ENCODE measurements at places on chromosomes 4 and X. TPM values are rescaled to one million over a fixed set of nuclear protein-coding genes. Genes with fewer than 3 reads are reported as not detected.

DNA sequence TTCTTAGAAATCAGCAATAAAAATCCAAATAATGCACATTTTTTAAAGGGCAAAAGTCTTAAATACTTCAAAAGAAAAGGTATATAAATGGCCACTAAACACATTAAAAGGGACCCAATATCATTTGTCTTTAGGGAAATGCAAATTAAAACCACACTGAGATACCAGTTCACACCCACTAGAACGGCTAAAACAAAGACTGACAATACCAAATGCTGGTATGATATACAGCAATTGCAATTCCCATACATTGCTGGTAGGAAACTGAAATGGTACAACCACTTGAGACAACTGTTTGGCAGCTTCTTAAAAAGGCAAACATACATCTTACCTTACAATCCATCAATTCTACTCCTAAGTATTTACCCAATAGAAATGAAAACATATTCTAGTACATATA, 33.7 kb downstream of the CAMK2D start:
- DNase-seq = no peak

DNA sequence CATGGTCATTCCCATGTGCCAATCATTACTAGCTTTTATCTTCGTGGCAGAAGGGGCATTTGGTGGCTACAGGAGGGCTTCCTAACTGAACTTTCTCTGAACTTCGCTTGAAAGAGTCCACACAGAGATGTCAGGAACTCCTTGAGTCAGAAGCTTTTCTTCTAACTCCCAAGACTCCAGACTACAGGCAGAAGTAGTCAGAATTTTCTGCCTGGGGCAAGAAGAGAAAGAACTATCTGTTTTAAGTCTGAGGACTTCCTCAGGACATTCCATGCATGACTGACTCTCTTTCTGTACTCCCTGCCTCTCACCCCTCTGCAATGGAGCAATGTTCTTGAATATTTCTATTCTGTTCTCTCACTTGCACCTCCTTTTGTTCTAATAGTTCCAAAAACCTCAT, 170.5 kb upstream of the TBC1D9 start:
- DNase-seq = no peak

DNA sequence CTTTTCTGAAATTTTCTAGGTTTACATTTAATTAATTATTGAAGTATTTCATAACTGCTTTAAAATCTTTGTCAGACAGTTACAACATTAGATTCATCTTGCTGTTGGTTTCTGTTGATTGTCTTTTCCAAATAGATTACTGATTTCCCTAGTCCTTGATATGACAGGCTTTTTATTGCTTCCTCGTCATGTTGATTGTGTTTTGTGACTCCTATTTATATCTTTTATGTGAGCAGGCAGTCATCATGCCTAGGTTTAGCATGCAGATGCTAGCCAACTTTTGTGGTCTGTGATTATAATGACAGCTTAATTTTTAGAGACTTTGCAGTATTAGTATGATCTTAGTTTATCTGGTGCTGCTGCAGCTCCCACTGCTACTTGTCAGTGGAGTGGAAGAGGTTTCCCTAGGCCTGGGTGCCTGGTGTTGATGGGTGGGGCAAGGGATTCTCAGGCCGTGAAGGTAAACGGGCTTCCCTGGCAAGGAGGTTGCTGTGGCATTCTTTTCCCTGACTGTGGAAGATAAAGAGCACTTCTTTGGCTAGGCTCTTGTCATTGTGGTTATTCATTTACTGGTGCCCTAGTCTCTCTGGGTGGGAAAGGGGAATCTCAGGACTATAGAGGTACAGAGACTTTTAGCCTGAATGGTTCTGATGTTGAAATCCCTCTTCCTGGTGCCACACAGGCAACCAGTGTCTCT, 65.7 kb downstream of the SERPINA7 start:
- DNase-seq = no peak

The POU4F2 gene
- not detected for total RNA-seq

The PPAT gene
- 8.6 TPM for total RNA-seq

The DUX4 gene
- not detected for total RNA-seq

DNA sequence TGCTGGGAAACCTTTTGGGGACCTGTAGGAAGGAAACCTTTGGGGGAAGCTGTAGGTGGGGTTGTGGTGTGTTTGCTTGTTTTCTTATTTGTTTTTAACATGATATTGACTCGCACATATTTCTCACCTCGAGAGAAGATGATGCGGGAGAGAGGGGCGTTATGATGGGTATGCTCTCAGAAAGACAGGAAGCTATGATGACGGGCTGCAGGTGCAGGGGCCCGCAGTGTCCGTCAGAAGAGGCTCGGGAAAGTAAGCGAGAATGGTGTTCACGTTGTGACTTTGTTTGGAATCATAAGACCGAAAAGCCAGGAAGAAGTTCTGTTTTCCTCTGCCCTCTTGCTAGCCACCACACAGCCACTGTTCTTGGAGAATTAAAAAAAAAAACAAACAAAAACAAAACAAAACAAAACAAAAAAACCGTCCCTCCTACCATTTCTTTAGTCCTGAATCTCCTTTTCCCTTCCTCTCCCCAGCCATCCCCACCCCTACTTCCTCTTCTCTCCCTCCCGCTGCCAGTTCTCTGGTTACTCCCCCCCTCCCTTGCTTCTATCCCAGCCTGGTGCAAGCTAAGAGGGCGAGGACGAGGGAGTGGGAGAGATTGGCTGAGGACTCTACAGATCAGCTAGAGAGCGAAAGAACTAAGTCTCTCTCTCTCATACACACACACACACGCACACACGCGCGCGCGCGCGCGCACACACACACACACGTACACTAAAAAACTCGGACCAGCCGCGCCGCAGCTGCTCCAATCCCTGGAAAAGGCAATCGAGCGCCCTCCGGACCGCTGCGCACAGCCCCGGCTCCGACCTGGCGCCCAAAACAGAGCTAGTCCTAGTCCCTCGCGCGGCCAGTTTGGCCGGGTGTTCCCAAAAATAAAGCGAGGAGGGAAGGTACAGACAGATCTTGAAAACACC, at the start of gene BMP3:
Gene BMP3, plus strand, starts transcription at position 648 of the 920 bp plus-strand sequence. CDS start 577 bp downstream, outside the sequence.
- DNase-seq = peak; percentile 60

- DNase-seq = no peak
These were observed 302.9 kb upstream of the FTHL17 start for GRCh38 chrX:31374786-31375185.

- no peak for DNase-seq
These were observed 7.0 kb upstream of the NAF1 start for GRCh38 chr4:163173713-163174112.

DNA sequence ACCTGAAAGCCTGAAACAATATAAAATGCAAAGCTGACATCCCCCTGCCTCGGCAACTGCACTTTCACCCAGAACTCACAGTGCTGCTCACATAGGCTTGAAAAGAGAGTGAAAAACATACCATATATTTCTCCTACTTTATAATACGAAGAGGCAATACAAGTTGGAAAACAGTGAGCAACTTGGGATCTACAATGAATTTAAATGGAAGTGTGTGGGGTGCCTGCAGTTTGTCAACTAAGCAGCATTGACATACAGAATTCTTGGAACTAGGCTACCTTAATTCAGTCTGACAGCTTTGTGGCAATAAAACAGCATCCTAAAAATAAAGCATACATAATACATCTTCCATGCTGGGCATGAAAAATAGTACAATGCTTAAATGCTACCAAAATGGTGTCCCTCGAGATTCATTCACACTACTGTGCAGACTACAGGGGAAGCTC, 8.0 kb downstream of the GASK1B start:
- DNase-seq = no peak

The GPC3 gene
- 84.2 TPM for total RNA-seq

DNA sequence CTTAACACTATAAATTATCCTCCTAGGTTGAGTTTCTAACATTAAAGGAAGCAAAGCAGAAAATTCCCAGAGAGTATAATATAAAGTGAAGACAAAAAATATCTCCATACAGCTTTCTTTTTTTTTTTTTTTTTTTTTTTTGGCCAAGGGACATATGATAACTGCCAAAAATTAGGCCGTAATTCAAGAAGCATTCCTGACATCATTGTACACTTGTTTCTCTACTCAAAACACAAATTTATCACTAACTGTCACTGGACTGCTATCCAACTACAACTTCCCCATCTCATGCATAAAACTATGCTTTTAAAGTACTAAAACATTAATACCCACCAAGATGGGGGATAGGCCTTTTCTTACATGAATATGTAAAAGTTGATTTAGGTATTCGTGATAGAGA, 77.2 kb downstream of the DCHS2 start:
- DNase-seq = no peak

DNA sequence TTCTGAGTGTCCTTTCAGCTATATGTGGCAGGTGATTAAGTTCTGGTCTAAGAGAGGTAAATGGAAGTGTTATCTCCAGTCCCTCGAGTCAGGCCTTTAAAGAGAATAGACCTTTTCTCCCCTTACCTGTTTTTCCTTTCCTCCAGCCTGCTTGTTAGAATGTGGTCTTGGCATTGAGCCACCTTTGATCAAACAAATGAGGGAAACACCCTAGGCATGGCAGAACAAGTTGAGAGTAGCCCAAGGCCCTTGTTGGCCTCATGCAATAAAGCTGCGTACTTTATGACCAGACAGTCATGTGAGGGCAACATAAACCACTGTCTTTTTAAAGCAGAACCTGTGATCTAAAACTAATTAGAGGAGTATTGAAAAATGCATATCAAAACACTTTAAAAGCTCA, 13.2 kb upstream of the IL13RA2 start:
- no peak for DNase-seq

The EXOSC9 gene
- 24.1 TPM for total RNA-seq

The CCDC160 gene
- total RNA-seq = 1.9 TPM

DNA sequence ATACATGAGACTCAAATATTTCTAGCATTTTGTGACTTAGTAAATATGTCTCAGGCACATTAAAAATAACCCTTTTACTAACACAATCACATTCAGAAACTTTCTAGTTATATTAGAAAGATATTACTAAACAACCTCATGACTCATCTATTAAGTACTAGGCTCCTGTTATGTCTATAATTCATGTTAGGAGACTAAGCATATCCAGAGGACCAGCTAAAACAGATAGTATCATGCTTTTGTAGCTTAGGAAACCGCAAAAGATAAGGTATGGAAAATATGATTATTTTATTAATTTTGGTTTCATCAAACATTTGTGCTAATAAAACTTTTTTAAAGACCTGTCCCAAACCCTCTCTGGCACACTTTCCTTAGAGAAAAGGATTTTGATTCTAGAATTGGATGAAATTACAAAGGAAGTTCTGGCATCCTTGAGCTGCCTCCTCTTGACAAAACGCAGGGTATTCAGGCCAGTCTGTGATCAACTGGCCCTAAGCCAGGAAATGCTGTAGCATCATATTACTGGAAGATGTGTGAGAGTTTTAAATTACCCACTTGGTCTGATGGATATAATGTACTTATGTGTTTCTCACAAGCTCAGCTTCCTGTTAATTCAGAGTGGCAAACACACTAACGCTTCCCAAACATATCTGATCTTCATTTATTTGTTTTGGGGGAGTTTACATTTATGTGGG, 60.4 kb downstream of the NRK start:
- no peak for DNase-seq

DNA sequence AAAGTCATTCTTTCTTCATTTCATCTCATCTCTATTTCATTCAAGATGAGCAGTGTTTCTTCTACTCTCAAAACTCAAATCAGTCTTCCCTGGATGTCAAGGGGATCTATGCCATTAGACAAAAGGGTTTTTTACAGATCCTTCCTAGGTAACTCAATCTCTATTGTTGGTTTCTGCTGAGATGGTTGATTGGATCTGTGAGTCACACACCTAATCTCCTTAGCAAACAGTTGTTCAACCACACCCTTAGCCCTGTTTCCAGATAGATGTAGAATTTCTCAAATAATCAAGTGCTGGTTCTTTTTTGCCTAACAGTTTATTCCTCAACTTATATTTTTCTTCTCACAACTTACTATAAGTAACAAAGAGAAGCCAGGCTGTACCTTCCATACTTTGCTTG, 200.5 kb downstream of the KDR start:
- DNase-seq = no peak

The PITX2 gene
- not detected for total RNA-seq

GRCh38 chrX:117985241-117985640, 131.4 kb downstream of the KLHL13 start:
- DNase-seq = no peak

GRCh38 chr4:77802402-77802801, 16.8 kb downstream of the CNOT6L start:
- DNase-seq = no peak

The AFF1 gene
- 121 TPM for total RNA-seq

GRCh38 chrX:46294234-46294633, 251.0 kb downstream of the ZNF674 start:
- DNase-seq = no peak

DNA sequence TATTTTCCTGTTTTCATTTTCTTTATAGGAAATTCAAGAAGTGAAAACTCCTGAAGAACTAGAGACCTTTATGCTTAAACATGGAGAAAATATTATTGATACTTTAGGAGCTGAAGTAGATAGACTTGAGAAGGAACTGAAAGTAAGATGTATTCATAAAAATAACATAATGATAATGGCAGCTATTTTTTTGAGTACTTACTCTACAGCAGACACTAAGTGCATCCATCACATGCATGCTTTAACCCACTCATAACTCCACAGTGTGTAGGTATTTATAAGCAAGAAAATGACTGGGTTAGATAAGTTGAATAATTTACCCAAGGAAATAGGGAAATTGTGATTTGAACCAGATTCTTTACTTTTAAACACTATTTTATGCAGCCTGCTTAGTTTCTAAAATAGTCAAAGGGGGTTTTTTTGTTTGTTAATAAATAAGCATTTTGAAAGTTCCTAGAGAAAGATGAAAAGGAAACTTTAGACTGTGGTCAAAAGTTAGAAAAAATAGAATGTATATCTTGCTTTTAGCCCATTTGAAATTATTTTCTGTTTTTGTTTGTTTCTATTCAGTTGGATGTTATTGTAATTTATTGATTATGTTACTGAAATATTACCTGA, 74.2 kb downstream of the BEND4 start:
- DNase-seq = no peak

DNA sequence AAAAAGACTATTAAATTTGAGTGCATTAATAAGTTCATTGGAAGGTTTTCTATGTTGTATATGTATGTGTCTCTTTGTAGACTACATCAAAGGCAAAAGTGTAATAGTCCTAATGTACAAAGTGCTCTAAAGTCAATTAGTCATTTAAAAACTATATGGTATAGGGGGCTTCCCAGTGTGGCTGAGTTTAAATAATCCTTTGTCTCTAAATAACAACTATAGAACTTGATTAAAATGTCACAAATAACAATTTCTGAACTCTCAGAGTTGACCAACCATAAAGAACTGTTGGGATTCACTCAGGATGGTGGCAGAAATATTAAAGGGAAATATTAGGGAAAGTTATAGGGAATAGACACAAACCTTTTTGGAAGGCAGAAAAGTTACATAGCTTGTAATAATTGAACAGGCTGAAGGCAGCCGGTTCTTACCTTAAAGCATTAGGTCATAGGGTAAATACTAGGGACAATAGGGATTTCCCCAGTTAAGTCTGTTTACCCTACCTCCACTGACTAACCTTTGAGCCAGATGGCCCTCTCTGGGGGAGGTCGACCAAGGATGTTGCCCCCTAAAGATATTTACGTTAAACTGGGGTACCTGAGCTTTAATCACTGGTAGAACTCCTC, 1054.2 kb downstream of the ARAP2 start:
- DNase-seq = no peak

The ART3 gene
- 35.8 TPM for total RNA-seq

All from sciatic nerve (tissue), 2 donors.